ENCODE measurements at places on chromosomes 13 and 19. TPM values are rescaled to one million over a fixed set of nuclear protein-coding genes. Genes with fewer than 3 reads are reported as not detected.

Gene ZNF428
- 30.9 TPM for total RNA-seq

Gene UGGT2
- total RNA-seq, result 33.4 TPM

Gene ASF1B
- total RNA-seq, result 1.7 TPM

Gene DCUN1D2
- 13.3 TPM for total RNA-seq

Gene HIF3A
- 155 TPM for total RNA-seq

Gene OR4F17
- total RNA-seq, result not detected

Gene SIGLEC11
- 4.4 TPM for total RNA-seq

GRCh38 chr19:47896773-47897172, 10.7 kb upstream of the SULT2A1 start:
- no peak overlapping the region for H3K27ac ChIP-seq
- no peak for DNase-seq
- H3K27me3 ChIP-seq, result no peaks in the 10 kb centered on the region

GRCh38 chr13:33146843-33147611, 130.8 kb downstream of the KL start:
- H3K27ac ChIP-seq, result no peak overlapping the region
- no peaks in the 10 kb centered on the region for H3K36me3 ChIP-seq
- H3K4me3 ChIP-seq, result no peak overlapping the region

DNA sequence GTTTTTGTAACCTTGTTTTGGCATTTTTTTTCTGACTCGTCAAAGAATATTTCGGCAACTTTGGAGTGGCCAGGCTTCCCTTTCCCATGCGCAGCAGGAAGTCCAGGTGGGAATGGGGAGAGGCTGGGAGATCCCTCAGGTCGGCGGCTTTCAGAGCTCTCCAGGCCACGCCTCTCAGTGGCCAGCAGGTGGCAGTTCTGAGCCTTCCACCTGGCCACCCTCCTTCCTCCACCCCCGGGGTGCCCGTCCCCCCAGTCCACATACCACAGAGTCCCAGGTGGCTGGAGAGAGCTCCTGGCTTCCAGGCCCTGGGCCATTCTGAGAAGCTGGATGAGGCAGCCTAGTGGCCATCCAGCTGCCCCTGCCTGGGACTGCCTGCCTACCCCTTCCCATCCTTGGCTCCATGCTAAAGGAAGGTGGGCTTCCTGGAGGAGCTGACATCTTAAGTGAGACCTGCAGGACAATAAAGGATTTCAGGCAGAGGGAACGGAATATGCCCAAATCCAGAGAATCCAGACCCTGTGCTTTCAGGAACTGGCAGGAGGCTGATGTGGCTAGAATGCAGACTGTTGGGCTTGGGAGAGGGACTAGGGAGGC, 46.3 kb downstream of the CCNE1 start:
- no peak overlapping the region for H3K4me3 ChIP-seq
- H3K27ac ChIP-seq, result no peak overlapping the region
- DNase-seq, result no peak

DNA sequence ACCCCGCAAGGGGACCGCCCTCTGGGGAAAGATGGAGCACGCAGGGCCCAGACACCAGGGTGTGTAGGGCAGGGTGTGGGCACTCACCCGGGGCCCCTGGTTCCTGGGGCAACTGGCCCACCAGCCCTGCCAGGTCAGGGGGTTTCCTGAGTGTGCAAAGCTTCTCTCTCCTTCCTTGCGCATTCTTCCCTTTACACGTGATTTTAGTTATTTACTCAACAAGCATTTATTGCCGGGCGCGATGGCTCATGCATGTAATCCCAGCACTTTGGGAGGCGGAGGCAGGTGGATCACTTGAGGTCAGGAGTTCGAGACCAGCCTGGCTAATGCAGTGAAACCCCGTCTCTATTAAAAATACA, 20.4 kb downstream of the PRR36 start:
- no peaks in the 10 kb centered on the region for H3K36me3 ChIP-seq
- no peak overlapping the region for H3K4me3 ChIP-seq
- no peak overlapping the region for H3K27ac ChIP-seq

GRCh38 chr19:39590265-39590664, 12.1 kb upstream of the LGALS13 start:
- no peaks in the 10 kb centered on the region for H3K4me1 ChIP-seq
- H3K27ac ChIP-seq, result no peak overlapping the region
- H3K36me3 ChIP-seq, result no peaks in the 10 kb centered on the region
- no peak overlapping the region for H3K4me3 ChIP-seq
- no peak for DNase-seq

DNA sequence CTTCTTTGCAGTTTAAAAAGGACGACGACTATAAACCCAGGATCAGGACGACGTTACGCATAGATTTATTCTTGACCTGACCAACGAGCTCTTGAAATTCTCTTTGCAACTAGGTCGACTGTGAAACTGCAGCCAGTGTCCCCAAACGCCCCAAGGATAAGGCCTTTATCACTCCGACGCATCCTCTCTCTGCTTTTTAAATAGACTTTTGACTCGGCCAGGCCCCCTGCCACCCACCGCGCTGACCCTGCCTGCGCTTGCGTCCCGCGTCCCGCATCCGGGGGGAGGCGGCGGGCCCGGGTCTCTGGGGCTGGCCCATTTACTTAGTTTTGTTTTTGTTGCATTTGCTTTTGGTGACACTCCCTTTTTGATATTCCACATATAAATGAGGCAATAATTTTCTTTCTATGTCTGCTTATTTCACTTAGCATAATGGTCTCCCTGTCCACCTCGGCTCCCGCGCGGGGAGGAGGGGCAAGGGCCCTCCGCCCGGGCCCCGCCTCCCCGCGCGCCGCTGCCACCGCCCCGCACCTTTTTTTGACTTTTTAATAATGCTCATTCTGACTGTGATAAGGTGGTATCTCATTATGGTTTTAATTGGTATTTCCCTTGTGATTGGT, 17.4 kb downstream of the RB1 start:
- H3K36me3 ChIP-seq, result peaks cover 9% of the 10 kb centered on the region
- H3K27ac ChIP-seq, result no peak overlapping the region
- no peak overlapping the region for H3K4me3 ChIP-seq
- no peaks in the 10 kb centered on the region for H3K27me3 ChIP-seq

DNA sequence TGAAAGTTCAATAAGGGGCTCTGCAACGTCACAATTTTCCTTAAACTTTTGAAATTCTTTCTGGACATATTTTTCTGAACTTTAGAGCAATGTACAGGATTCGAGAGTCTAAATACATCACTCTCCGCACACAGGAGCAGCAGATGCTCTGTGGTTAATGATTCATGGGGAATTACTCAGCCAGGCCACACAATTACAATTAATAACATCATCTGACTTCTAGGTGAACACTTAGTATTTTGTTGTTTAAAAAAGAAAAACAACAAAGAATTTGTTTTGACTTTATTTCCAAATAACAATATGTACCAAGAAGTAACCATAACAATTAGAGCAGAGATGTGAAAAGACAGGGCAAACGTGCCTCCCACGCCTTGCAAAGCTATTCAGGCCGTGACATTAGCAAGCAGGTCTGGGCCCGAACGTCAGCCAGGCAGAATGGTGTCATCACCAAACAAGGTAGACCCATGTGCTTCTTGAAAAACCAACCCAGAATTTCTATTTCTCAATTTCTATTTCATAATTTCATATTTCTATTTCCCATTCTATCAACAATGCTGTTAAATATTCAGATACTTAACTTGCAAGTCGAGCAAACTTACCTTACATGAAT, 236.3 kb downstream of the COL4A1 start:
- no peak overlapping the region for H3K27ac ChIP-seq
- H3K4me1 ChIP-seq, result no peaks in the 10 kb centered on the region
- no peak for DNase-seq

All from vagina (tissue), 2 donors.